ENCODE measurements at places on chromosomes 4 and X.
A peak's percentile ranks its signal among the peaks of the same experiment; 100 is the strongest.

DNA sequence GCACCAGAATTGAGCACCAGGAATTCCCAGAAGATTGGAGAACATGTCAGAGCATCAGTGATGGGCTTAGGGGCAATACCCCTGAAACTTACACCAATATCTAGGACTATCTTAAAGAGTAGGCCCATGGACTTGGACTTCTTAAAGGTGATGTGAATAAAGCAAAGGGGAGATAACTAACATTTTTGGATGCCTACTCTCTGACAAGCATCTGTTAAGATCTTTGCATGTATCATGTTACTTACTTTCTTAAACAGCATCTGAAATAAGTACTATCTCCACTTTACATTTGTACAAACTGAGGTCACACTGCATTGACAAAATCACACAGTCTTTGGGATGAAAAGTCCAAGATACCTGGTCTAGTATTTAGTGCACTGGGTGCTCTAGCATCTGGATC is 258.6 kb upstream of the ARSJ start:
- no peak for DNase-seq

GRCh38 chrX:7580127-7580526 is 262.8 kb upstream of the VCX start:
- no peak for DNase-seq

DNA sequence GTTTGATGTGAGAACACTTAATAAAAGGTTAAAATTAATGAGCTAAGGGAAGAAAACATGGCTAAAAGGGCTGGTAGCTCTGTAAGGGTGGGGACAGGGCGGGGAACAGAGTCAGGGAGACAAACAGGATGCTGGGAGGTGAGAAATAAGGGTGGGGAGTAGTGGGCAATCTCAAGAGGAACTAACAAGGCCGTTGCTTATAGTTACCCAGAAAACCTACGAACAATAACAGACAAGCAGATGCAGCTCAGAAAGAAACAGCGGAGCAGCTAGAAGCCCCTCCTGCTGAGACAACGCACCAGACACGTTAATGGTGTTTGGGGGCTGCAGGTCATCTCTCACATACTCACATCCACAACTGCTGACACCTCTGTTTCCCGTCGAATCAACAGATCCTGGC is 9.7 kb upstream of the KLF3 start:
- DNase-seq = no peak

DNA sequence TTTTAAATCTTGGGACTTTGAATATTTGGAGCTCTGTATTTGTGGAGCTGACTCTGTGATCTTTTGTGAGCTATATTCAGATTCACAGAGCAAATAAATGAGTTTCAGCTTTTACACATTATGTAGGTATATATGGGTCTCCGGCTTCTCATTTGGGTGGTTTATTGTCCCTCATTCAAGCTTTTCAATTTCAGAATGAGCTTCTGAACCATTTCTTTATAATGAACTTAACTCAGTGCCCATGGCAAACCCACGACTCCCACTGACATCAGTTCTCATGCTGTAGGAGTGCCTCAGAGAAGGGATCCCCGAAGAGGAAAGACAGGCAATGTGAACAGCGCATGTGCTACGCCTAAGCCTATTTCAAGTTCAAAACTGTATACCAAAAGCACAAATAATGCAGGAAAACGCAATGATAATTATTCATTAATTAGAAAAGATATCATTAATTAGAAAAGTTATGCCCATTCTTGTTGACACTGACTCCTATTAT is 156.6 kb downstream of the DCTD start:
- DNase-seq = no peak

DNA sequence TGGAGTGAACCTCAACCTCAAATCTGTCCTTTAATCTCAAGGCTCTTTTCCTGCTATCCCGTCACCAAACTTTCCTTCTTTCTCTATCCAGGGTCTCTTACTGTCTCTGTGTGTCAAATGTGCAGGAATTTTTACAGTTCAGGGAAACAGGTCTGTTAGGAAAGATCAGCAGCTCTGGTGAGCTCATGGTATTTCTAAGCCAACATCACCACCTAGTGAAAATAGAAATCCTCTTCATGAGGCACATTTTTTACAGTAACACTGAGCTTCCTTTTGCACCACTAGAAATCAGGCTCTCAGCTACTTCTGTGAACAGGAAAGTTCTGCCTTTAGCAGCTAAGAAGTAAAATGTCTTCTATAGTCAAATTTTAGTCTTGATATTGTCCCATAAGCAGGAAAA is 39.6 kb downstream of the NUDT11 start:
- no peak for DNase-seq

DNA sequence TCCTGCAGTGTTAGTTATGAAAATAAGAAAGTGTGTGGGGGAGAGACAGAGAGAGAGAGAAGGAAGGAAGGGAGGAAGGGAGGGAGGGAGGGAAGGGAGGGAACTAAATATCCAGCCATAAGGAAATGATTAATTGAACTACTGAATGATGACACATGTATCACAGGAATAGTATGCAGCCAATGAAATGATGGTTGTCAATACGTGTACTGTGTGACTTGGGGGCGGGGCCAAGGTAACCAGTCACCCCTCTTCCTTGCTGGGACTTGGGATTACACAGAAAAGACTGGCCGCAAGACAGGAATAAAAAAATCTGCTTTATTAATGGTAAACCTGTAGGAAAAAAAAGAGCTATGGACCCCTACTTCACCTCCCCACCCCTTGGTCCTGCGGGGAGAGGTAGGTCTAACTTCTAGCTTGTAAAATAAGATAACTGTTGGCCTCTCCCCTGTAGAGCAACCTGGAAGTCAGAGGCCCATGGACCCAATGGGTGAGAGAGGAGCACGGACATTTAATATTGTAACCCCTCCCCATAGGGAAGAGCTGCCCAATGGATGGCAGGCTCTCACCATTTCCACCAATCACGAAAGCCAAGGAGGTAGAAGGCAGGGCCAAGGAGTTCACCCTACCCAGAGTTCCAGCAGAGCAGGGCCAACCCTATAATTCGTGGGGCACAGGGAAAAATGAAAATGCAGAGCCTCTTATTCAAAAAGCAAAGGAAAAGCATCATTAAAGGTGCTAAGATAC is 7.4 kb downstream of the PPP2R2C start:
- no peak for DNase-seq

DNA sequence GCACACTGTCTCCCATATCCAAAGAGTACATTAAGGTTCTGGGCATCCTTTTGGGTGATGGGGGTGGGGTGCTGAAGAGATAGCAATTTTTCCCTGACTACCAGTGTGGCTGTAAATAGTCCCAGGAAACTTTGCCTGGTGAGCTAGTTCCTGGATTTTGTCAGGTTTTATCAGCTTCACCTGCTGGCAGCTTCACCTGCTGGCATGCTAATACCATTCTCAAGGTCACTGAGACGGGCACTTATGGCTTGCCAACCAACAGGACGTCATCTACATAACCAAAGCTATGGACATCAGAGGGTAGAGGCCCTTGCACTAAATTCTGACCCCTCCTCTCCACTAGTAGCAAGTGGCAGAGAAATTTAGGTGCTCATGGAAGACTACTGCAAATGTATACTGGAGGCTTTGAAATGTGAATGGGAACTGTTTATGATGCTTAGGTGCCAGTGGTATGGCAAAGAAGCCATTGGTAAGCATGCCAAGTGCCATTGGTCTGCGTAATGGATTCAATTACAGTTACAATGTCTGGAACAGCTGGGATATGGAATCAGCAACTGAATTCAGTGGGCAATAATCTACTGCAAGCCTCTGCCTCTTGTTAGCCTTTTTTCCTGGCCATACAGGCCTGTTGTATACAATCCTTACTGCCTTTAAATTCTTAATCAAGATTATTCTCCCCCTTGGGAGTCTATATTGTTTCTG is 71.6 kb upstream of the SH3RF1 start:
- DNase-seq = no peak

GRCh38 chrX:115408771-115409400 is 119.4 kb downstream of the LUZP4 start:
- DNase-seq = peak; percentile 54

DNA sequence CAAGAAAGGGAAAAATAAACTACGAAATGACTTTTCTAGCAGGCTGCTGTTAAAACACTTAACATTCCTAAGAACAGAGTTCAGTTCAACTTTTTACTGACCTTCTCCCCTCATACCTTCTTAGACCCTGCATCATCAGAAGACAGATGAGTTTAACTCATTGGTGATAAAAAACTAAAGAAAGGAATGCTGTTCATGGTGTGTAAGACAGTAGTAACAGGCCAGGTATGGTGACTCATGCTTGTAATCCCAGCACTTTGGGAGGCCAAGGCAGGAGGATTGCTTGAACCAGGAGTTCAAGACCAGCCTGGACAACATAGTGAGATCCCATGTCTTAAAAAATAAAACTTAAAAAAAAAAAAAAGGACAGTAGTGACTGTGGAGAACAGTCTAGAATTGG is 16.2 kb downstream of the RBM47 start:
- no peak for DNase-seq

- DNase-seq = no peak
Observed at GRCh38 chr4:65120287-65120686, 550.0 kb downstream of the EPHA5 start.

Measured in fibroblast of skin of back (primary cell).